Frontal cortex (tissue), 4 donors: ENCODE measurements at places on chromosomes 12 and 14.

- no peak for DNase-seq
Measured at GRCh38 chr12:53577941-53578352, 48.2 kb downstream of the ATF7 start.

GRCh38 chr12:2794191-2794735 is 507 bp upstream of the FKBP4 start:
- no peak for DNase-seq

DNA sequence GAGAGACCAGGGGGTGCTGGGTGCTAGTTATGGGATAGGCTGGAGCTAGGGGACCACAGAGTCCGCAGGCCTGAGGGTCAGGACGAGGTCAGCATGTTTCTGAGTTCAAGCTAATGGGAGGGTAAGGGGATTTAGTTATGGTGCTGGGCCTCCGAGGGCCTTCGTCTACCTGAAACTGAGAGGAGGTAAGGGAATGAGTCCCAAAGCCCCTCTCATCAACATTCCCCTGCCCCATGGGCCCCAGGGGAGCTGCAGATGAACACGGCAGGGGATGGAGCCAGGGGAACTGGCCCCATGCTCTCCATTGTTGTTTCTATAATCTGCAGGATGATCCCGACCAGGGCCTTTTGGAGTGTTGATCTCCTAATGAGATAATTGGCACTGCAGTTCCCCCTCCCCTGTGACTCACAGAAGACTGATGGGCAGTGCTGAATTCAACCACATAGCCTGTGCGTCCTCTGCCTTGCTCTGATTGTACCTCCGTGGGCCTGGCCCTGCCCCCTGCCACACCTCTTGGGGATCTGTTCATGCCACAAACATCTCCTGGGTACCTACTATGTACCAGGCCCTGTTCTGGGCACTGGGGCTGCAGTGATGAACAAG is 21.4 kb downstream of the FAIM2 start:
- no peak for DNase-seq

GRCh38 chr12:13282861-13283260 is 86.3 kb downstream of the EMP1 start:
- no peak for DNase-seq

- no peak for DNase-seq
Measured at GRCh38 chr12:52067081-52067374, 2.8 kb upstream of the ATG101 start.
